SIG-M5 (cell line): ENCODE measurements at places on chromosomes 4 and X.

- no peak for DNase-seq
These were observed 613 bp downstream of the GLRB start for GRCh38 chr4:157076578-157076947.

DNA sequence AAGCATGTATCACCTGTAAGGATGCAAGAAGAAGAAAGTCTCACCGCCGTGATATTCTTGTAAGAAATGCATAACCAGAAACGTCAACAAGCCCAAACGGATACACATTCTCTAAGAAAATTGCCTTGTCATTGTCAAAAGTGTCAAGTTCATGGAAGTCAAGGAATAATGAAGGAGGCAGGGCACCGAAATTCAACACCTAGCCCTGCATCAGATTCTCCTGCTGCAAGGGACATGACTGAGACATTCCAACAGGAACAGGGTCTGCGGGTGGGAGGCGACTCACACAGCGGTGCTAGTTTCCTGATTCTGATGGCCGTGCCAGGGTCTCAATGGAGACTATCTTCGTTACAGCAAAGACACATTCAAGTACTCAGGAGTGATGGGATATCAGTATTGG lies 26.7 kb downstream of the IRF2 start:
- DNase-seq, result no peak

DNA sequence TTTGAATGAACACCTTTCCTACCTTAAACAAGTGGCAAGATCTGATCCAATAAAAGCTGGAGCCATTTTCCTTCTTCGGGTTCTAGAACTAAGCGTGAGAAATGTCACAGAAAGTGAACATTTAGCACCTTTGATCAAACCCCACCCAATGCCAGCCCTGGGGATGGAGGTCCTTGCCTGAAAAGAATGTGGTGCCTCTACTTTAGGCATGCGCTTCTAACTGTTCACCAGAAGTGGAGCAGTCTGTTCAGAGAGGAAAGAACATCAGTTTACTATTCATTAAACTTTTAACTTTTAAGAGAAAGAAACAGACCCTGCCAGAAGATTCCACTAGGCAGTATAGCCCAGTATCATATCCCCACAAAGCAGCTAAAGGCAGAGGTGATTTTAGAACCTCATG lies 75.9 kb downstream of the INTS12 start:
- no peak for DNase-seq

GRCh38 chrX:53481816-53482465 lies 47.8 kb upstream of the HSD17B10 start:
- no peak for DNase-seq

DNA sequence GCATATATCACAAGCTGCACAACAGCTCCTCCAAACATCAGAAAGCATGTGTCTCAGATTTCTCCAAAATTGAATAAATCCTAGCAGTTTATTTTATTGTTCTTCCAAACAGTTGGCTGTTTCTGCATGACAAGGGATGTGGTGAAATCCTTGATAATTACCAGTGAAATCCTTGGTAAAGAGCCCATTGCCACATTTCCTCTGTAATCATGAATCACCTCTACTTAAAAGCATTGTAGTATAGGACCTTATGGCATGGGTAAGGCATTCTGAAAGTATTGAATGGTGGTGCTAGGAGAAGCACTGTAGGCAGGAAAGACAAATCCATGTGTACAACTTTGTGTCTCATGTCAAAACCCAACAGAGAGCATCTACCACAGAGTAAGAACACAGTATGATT lies 135.8 kb upstream of the NDST3 start:
- no peak for DNase-seq
